Aortic smooth muscle cell (primary cell): ENCODE measurements at places on chromosomes 13 and 19. TPM values are rescaled to one million over a fixed set of nuclear protein-coding genes. Genes with fewer than 3 reads are reported as not detected.

SULT2A1 gene
- total RNA-seq = not detected in 2 replicates

IFNL1 gene
- not detected in 2 replicates for total RNA-seq

ZNF69 gene
- total RNA-seq = 3.6 and 4.7 TPM in 2 replicates

PDE4C gene
- 0.12 and 0.26 TPM in 2 replicates for total RNA-seq

IL12RB1 gene
- total RNA-seq = 0.06 and 0.26 TPM in 2 replicates
